Brain (organoid and tissue), 16 donors: ENCODE measurements at places on chromosomes 4 and X.

GRCh38 chr4:56757261-56757746, 64.2 kb downstream of the SPINK2 start:
- DNase-seq, result no peak

DNA sequence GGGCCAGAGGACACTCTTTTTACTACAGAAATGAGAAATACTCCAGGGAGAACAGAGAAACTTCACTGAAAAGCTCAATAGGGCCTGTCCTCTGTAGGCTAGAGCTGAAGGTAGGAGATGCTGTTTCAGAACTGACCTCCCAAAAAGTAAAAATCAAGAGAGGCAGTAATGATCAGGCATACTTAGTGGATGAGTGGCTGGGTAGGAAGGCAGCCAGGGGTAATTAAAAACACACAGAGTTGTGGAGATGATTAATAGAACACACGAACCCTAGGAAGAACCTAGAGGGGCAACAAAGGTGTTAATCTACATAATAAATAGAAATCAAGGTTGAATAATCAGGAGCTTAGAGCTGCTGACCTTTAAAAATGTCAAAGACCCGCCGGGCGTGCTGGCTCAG, 582.4 kb upstream of the ADGRL3 start:
- DNase-seq, result no peak

- peak; percentile 94 for DNase-seq
Observed at GRCh38 chr4:89836897-89837384, at the start of gene SNCA. Gene SNCA (minus strand): TSS chr4:89837161. CDS start chr4:89835667, 1,494 bp downstream.

- no peak for DNase-seq
Observed at GRCh38 chrX:52852110-52852860, 15.6 kb downstream of the XAGE3 start.

GRCh38 chr4:15677507-15677988, 4.1 kb upstream of the FAM200B start:
- DNase-seq, result no peak

GRCh38 chr4:2287594-2287915, 25.6 kb upstream of the MXD4 start:
- no peak for DNase-seq

GRCh38 chr4:173301518-173302201, 32.5 kb downstream of the HMGB2 start:
- peak; percentile 26 for DNase-seq

DNA sequence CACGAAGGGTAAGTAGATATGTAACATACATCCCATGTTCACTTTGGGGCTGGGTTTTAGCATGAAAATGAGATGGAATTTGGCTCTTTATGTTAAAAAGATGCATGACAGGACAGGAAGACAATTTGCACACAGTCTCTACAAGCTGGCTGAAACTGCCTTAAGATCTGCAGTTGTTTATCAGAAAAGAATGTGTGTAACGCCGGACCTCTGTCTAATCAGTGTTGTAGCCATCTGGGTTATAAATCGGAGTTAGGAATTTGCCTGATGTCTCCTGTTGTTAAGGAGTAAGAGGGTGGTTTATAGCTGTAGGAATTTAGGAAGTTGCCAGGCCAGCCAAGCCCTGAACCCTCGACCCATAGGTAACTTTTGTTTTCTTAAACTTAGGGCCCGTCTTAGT, 562.9 kb upstream of the FAT1 start:
- no peak for DNase-seq

GRCh38 chrX:37867536-37868153, 20.3 kb upstream of the DYNLT3 start:
- DNase-seq, result no peak

DNA sequence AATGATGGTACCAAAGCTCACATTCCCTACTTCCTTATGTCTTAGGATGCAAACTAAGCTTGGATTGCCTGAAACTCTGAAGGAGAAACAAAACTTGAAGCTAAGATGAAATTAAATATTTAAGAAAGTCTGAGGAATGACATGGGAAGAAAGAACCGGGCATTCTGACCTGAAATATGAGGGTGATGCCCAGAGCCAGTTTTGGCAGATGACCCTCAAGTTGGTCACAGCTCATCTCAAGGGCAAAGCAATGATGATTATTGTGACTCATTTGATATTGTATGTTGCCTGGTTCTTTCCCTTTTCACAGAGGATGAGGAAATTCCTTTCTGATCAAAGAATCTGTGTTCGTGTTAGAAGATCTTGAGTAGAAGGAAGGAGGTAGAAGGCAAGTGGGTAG, 96.0 kb upstream of the NHS start:
- no peak for DNase-seq

DNA sequence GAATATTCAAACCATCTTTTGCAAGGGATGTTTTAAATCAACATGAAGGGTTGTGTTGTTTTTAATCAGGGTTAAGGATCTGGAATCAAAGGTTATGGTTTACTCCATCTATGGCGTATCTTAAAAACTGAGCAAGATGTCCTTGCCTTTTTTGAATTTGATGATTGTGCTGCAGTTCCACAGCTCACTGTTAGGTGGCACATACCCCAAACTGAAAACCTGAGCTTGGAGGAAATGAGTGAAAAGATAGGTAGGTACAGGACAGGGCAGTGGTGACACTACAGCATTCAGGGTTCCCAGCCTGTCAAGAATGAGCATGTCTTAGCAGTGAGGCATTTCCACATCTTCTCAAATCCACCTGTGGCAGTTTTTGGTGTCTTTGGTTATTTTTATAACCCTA, 13.1 kb upstream of the EOLA1 start:
- DNase-seq, result peak; percentile 31
